Right ventricle myocardium inferior (tissue), 1 donor: ENCODE measurements at places on chromosomes 5 and 9. TPM values are rescaled to one million over a fixed set of nuclear protein-coding genes. Genes with fewer than 3 reads are reported as not detected.
A peak's percentile ranks its signal among the peaks of the same experiment; 100 is the strongest.

- no peak for DNase-seq
Measured at GRCh38 chr5:172855597-172856292, 21.7 kb downstream of the ERGIC1 start.

DNA sequence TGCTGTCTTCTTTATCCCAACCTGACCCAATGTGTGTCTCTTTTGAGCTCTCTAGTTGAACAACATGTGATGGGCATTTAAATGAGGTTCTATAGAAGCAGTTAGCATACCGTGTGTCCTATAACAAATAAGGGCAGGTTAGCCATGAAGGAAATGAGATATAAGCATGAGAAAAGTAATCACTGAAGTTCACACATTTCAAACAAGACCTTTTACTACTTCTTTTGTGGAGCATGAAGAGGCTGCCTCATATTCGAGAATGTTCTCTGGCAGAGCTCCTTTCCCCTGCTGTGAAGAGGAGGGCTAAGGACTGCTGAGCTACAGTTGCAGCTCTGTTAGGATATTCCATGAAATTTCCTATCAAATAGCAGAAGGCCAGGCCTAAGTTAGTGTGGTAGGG, 15.2 kb upstream of the SNCAIP start:
- no peak for DNase-seq

Gene FGFR4
- 4.3 TPM for total RNA-seq

Gene ZNF454
- 1.8 TPM for total RNA-seq

GRCh38 chr5:122062205-122062604, 15.9 kb downstream of the LOX start:
- no peak for DNase-seq

- no peak for DNase-seq
Measured at GRCh38 chr5:40801771-40802562, 3.8 kb upstream of the PRKAA1 start.

DNA sequence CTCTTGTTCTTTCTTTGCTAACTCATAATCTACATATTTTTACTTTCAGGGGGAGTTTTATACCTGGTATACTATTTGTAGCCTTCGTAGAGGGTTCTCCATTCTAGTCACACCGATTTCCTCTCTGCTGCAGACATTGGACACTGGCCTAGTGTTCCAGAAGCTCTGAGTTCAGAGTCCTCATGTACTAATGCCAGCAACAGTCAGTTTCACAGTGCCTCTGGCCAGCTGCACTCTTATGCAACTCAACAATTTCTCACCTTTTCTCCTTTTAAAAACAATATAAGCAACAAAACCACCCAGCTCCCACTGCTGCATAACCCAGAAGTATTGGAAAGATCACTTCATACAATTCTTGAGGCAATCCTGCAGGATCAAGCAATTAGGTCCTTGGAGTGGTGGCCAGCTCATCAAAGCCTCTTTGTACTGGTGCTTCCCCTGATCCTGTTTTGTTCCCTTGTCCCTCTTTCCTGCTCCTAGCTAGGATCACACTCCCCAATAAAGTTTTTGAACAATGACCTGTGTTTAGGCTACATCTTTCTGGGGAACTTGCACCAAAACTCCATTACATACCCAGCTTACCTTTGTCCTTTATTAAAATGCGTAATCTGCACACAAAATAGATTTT, 98.1 kb upstream of the TUT7 start:
- no peak for DNase-seq

Gene SLC22A4
- 0.57 TPM for total RNA-seq

Gene FAM163B
- 0.22 TPM for total RNA-seq

Gene FCN2
- not detected for total RNA-seq

GRCh38 chr5:135053989-135054388, 20.0 kb upstream of the PITX1 start:
- DNase-seq, result no peak

Gene DAPK1
- 6.3 TPM for total RNA-seq

Gene COL5A1
- total RNA-seq, result 18.7 TPM

- no peak for DNase-seq
Measured at GRCh38 chr9:105295201-105295550, 50.7 kb downstream of the SLC44A1 start.

GRCh38 chr5:147956064-147956841, 49.9 kb upstream of the C5orf46 start:
- DNase-seq, result no peak

- no peak for DNase-seq
Measured at GRCh38 chr5:42745426-42745825, 11.2 kb upstream of the CCDC152 start.

- peak; percentile 74 for DNase-seq
Measured at GRCh38 chr5:141476132-141476911, 556 bp downstream of the PCDHGC3 start.

- DNase-seq, result no peak
Measured at GRCh38 chr5:14455814-14456321, 125.7 kb upstream of the OTULINL start.

- DNase-seq, result no peak
Measured at GRCh38 chr5:55304584-55304983, 2.9 kb downstream of the DHX29 start.

- DNase-seq, result no peak
Measured at GRCh38 chr9:82930116-82930515, 132.8 kb downstream of the RASEF start.

- DNase-seq, result no peak
Measured at GRCh38 chr5:100791391-100791790, 111.7 kb downstream of the ST8SIA4 start.

GRCh38 chr9:71638627-71639026, 129.7 kb downstream of the CEMIP2 start:
- DNase-seq, result no peak

Gene BHMT2
- total RNA-seq, result 8.9 TPM

- DNase-seq, result no peak
Measured at GRCh38 chr5:72244862-72245371, 75.1 kb downstream of the MRPS27 start.

Gene NFX1
- 29.3 TPM for total RNA-seq

GRCh38 chr9:102209176-102209575, 470.7 kb upstream of the GRIN3A start:
- DNase-seq, result no peak

DNA sequence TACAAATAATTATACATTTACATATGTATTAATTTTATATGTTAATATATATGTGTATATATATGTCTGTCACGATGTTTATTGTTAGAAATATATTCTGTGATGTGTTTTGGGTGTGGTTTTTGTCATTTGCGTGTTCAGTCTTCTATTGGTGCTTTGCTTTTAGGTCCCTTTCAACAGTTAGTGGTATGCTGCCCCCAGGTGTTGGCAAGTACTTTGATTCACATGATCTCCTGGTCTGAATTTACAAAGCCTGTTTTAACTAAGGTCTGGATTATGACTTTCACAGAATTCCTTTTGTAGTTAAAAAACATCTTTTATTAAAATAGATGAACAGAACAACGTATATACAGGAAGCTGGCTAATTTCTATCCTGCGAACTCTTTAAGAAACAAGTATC, 271.5 kb downstream of the CCDC171 start:
- no peak for DNase-seq

DNA sequence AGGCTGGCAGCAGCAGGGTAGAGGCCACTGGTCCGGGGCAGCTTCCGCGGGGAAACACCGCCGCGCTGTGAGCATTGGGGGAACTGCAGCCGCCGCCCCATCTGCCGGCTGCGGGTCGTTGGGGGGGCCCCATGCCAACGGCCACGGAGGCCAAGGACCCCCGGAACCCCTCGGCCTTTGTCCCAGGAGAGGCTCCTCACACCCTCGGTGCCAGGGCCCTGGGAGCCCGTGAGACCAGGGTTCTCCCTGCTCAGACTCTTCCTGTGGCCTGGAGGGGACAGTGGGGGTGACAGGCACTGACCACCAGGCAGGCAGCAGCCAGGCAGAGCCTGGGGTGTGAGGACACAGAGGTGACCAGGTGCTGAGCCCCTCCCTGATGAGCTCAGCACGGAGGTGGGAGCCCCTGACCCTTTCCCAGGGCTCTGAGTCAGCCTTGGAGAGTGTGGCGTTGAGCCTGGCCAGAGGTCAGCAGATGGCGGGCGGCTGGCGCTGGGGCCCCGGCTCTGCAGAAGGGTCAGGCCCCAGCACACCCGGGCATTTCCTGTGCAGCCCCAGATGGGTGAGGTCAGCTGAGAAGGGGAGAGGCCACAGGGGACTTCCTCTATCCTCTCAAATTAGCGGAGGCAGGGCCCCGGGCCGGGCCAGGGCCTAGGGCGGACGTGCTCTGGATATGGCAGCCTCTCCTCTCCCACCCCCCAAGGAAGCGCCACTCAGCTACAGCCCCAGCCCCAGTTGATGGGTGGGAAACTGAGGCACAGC, 17.9 kb upstream of the EGFL7 start:
- peak; percentile 91 for DNase-seq

- peak; percentile 21 for DNase-seq
Measured at GRCh38 chr9:135032041-135032835, 55.2 kb upstream of the OLFM1 start.

Gene DBN1
- total RNA-seq, result 32.2 TPM

DNA sequence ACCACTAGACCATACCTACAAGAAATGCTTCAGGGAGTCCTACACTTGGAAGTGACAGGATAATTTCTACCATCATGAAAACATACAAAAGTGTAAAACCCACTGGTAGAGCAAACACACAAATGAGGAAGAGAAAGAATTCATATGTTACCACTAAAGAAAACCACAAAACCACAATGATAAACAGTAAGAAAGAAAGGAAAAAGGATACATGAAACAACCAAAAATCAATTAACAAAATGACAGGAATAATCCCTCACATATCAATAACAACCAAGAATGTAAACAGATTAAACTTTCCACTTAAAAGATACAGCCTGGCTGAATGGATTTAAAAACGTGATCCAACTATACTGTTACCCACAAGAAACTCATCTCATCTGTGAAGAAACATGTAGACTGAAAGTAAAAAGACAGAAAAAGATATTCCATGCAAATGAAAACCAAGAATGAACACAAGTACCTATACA, 83.4 kb downstream of the LPAR1 start:
- DNase-seq, result no peak

DNA sequence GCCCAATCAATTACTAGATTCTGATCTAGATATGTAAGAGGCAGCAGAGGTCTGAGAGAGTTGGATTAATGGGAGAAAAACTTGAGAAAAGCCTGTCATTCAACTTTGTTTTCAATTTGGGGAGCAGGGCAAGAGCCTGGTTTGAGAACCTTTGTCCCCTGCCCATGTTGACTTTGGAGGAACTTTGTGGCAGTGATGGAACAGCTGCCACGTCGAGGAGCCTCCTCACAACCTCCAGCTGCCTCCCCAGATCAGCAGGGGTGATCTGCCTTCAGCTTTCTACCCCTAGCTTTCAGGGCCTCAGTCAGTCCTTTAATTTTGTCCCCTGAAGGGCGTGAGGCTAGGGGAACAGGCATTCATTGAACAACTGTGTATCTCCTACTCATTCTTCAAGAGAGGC, 8.7 kb downstream of the SKP2 start:
- DNase-seq, result no peak
